ENCODE measurements at places on chromosomes 16 and 17. TPM values are rescaled to one million over a fixed set of nuclear protein-coding genes. Genes with fewer than 3 reads are reported as not detected.

DNA sequence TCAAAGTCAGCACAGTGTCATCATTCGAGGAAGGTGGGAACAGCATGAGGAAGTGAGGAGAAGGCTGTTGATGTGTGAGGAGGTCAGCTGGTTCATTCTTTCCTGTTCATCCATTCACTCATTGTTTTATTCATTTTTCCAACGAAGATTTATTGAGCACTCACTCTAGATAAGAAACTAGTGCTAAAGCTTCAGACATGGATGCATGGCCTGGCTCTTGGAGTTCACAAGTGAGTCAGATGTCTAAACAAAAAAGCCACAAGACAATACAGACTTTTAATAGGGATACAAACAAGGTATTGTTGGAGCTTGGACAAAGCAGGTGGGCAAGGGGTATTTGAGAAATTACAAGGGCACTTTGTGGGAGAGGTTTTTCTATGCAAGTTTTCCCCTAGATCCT, 31.3 kb upstream of the MPHOSPH6 start:
- H3K4me3 ChIP-seq: no peak overlapping the region
- no peaks in the 10 kb centered on the region for H3K36me3 ChIP-seq
- DNase-seq: no peak
- no peaks in the 10 kb centered on the region for H3K4me1 ChIP-seq
- H3K27ac ChIP-seq: no peak overlapping the region

- no peak overlapping the region for H3K27ac ChIP-seq
- H3K4me3 ChIP-seq: no peak overlapping the region
- H3K4me1 ChIP-seq: no peaks in the 10 kb centered on the region
- H3K27me3 ChIP-seq: no peaks in the 10 kb centered on the region
These were observed 90.3 kb downstream of the EMP2 start for GRCh38 chr16:10490141-10490540.

DNA sequence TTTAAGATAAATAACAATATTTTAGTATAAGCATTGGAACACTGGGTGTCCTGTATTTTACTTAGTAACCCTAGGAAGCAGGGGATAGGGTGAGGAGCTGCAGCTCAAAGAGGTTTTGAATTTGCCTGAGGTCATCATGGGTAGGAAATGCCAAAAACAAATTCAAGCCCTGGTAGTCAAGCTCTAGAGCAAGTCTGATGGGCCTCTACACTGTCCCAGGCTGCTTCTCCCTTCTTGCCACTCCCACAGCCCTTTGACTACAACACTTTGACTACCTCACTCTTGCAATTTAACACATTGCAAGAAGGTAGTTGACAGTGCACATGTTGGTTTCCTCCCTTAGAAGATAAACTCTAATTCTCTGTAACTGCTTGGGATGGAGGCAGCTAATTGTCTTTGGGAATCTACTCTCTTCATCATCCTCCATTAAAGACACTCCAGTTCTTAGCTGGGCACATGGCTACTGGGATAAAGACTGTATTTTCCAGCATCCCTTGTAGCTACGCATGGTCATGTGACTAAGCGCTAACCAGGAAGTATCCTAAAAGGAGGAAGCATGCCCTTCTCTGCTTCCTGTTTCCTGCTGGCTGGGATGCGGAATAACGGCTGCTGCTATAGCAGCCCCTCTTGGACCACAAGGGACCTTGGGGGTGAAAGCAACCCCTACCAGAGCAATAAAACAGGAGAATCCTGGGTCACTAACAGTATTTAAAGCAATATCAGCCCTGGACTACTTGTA, 30.7 kb upstream of the SSTR2 start:
- no peak overlapping the region for H3K4me3 ChIP-seq
- no peaks in the 10 kb centered on the region for H3K27me3 ChIP-seq
- no peak overlapping the region for H3K27ac ChIP-seq
- H3K4me1 ChIP-seq: no peaks in the 10 kb centered on the region
- H3K36me3 ChIP-seq: no peaks in the 10 kb centered on the region

DNA sequence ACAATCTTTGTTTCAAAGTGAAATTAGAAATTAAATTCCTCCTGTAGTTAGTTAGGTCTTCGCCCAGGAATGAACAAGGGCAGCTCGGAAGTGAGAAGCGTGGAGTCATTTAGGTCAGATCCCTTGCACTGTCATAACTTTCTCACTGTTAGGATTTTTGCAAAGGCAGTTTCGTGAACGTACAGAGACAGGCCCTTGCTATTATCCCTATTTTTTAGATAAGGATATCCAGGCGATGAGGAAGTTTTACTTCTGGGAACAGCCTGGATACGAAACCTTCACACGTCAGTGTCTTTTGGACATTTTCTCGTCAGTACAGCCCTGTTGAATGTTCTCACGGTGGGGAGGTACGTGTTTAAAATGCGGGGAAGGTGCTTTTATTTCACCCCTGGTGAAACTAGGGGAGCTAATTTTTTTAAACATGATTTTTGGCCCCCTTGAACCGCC, 318 bp upstream of the RBL2 start:
- H3K36me3 ChIP-seq: no peaks in the 10 kb centered on the region
- H3K4me1 ChIP-seq: peaks cover 18% of the 10 kb centered on the region
- no peaks in the 10 kb centered on the region for H3K27me3 ChIP-seq
- H3K27ac ChIP-seq: peak overlapping the region; percentile 98
- DNase-seq: no peak

- H3K27me3 ChIP-seq: no peaks in the 10 kb centered on the region
- H3K4me3 ChIP-seq: no peak overlapping the region
- no peak for DNase-seq
- no peaks in the 10 kb centered on the region for H3K4me1 ChIP-seq
These were observed 105.4 kb upstream of the CDH11 start for GRCh38 chr16:65227150-65227835.

GRCh38 chr16:63617047-63617989, 1504.5 kb downstream of the CDH11 start:
- no peak overlapping the region for H3K27ac ChIP-seq
- peak; percentile 77 for DNase-seq
- no peaks in the 10 kb centered on the region for H3K27me3 ChIP-seq
- no peak overlapping the region for H3K4me3 ChIP-seq

GRCh38 chr16:28826141-28826540, 3.3 kb downstream of the ATXN2L start:
- no peak for DNase-seq
- H3K27me3 ChIP-seq: no peaks in the 10 kb centered on the region
- peaks cover 30% of the 10 kb centered on the region for H3K4me1 ChIP-seq
- no peak overlapping the region for H3K4me3 ChIP-seq
- no peak overlapping the region for H3K27ac ChIP-seq

- no peak overlapping the region for H3K4me3 ChIP-seq
- H3K36me3 ChIP-seq: no peaks in the 10 kb centered on the region
- no peak for DNase-seq
These were observed 339.4 kb downstream of the XYLT1 start for GRCh38 chr16:17131351-17131750.

DNA sequence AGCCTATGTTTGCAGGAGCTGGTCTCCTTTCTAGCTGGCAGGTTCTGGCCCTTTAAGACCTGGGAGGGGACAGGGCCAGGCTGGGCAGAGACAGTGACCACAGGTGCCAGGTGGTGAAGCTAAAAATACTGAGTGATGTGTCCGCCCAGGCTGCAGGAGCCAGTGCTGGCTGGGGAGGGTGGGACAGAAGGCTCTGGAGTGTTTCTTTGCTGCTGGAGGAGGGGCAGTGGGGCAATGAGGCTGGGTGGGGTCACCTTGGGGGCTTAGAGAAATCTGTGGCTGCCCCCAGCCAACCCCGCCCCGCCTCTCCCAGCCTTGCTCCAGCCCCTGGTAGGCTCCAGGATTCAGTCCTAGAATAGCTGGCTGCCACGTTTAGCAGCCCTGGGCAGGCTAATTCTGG, 30.4 kb upstream of the SBK1 start:
- no peaks in the 10 kb centered on the region for H3K27me3 ChIP-seq
- no peak for DNase-seq
- no peaks in the 10 kb centered on the region for H3K36me3 ChIP-seq
- H3K27ac ChIP-seq: no peak overlapping the region

DNA sequence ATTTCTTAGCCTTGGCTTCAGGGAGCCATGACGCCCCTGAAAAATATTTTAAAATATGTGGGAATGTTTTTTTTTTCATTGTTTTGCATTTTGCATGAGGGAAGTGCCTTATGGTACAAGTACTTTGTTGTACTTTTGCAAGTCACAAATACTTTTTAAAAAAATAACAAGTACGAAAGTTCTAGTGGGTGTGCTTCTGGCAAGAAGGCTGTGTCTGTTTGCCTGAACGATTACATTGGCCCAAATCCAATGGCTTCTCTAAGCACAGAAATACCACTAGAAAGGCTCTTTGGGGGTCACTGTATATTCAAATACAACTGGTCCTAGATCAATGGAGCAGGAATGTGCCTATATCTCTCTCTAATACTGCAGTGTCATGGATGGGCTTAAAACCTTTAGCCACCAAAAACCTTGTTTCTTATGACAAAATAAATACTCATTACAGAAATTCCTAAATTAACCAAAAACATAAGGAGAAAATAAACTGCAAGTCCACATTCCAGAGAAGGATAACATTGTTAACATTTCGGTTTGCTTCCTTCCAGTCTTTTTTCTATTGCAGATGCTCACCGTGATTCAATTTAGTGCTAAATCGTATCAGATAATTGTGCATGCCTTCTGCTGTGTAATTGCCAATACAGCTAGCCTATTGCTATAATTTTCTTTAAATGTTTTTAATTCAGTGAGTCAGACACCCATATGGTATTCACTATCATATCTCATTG, 97.4 kb downstream of the VAT1L start:
- no peak for DNase-seq
- H3K36me3 ChIP-seq: no peaks in the 10 kb centered on the region
- H3K27me3 ChIP-seq: no peaks in the 10 kb centered on the region
- H3K4me3 ChIP-seq: no peak overlapping the region
- no peak overlapping the region for H3K27ac ChIP-seq

DNA sequence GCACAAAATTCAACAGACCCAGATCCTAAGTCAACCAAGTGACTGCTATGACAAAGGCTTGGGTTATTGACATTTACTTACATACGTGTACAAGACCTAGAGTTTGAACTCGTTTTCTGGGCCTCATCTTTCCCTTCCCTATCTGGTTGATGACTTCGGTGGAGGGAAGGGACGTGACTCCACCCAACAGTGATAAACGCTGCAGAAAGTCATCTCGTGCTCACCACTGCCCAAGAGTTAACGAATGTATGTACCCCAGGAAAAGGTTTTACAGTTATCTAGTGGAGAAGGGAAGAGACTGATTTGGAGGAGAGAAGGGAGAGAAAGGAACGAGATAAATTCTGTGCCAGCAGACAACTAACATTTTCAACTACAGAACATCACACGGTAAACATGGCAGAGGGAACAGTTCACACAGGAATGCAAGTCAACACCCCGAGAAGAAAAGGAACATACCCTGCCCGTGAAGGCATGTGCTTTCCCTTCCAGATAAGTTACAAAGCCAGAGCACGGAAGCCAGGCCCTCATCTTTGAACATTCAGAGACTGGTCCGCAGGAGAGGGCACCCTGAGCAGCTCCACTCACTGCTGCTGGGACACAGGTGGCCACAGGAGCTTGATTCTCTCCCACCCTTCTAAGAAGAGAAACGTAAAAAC, 13.9 kb upstream of the CYTH1 start:
- H3K36me3 ChIP-seq: peaks cover 4% of the 10 kb centered on the region
- H3K27ac ChIP-seq: peak overlapping the region; percentile 77
- no peak for DNase-seq

DNA sequence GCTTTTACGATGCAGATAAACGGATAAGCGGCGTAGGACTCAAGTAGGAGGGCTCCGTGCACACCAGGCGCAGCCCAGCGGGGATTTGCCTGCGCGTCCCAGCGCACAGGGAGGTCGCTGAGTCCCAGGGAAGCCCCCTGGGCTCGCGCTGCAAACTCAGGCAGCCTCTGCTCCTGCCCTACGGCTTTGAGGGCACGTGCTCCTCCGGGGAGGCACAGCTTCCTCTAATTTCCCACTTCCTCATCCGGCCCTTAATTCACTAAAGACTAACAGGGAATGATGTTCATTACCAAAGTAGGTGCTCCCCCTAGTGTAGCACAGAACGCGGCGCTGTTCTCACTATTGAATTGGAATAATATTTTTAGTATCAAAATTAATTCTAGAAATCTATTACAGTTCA, 825.4 kb downstream of the KCNJ18 start:
- H3K4me1 ChIP-seq: no peaks in the 10 kb centered on the region
- DNase-seq: peak; percentile 52
- H3K36me3 ChIP-seq: no peaks in the 10 kb centered on the region
- no peak overlapping the region for H3K27ac ChIP-seq
- H3K27me3 ChIP-seq: no peaks in the 10 kb centered on the region

DNA sequence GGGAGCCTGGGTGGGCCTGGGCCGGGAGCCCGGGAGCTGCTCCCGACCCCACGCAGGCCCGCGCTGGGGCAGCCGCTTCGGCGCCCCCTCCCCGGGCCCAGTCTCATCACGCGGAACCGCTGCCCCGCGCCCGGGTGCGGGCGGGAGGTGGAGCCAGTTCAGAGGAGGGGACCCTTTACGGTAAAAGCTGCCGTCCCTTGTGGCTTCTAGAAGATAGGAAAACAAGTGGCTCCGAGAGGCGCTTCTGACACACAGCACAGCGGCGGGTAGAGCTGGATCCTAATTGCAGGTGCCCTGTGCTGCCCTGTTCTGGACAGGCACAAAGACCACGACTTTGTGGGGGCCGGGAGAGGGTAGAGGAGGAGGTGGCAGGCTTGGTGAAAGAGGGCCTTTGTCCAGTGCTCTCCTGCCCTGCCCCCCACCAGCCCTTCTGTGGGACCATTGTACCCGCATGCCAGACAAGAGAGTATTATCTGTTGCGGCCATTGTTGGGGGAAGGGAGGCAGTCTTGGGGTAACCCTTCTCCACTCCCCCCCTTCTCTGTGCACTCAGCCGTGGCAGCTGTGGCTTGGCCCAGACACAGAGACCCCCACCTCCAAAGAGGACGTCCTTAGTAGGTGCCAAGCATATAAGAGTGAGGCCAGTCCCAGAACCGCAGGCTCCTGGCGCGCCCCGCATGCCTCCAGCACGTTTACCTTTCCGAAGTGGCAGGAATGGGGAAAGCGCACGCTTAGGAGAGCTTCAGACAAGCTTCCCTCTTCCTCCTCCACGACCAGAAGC, 736 bp downstream of the CNP start:
- peak; percentile 90 for DNase-seq
- peaks cover 51% of the 10 kb centered on the region for H3K4me1 ChIP-seq
- H3K36me3 ChIP-seq: peaks cover 33% of the 10 kb centered on the region
- H3K4me3 ChIP-seq: peak overlapping the region; percentile 73
- no peaks in the 10 kb centered on the region for H3K27me3 ChIP-seq
- peak overlapping the region; percentile 83 for H3K27ac ChIP-seq

GRCh38 chr17:80474961-80475909, 1.2 kb downstream of the NPTX1 start:
- H3K4me3 ChIP-seq: peak overlapping the region; percentile 27
- H3K27me3 ChIP-seq: peaks cover 34% of the 10 kb centered on the region
- H3K36me3 ChIP-seq: no peaks in the 10 kb centered on the region
- no peak overlapping the region for H3K27ac ChIP-seq
- H3K4me1 ChIP-seq: peaks cover 40% of the 10 kb centered on the region

The ATP2C2 gene
- total RNA-seq: 153 TPM

The CDRT15L2 gene
- total RNA-seq: not detected

The MRPL38 gene
- 87.1 TPM for total RNA-seq

The CALB2 gene
- total RNA-seq: not detected

The PRRT2 gene
- 2.0 TPM for total RNA-seq

Measured in upper lobe of left lung (tissue), 6 donors.